ENCODE measurements at places on chromosomes 4 and X.

- no peak for DNase-seq
These were observed 47.1 kb downstream of the TEC start for GRCh38 chr4:48222491-48222890.

GRCh38 chr4:10032625-10033024 is 11.3 kb upstream of the SLC2A9 start:
- DNase-seq, result no peak

GRCh38 chr4:106314960-106315359 is 1.0 kb downstream of the TBCK start:
- DNase-seq, result no peak

GRCh38 chrX:105241056-105241455 is 20.6 kb upstream of the TEX13A start:
- no peak for DNase-seq

DNA sequence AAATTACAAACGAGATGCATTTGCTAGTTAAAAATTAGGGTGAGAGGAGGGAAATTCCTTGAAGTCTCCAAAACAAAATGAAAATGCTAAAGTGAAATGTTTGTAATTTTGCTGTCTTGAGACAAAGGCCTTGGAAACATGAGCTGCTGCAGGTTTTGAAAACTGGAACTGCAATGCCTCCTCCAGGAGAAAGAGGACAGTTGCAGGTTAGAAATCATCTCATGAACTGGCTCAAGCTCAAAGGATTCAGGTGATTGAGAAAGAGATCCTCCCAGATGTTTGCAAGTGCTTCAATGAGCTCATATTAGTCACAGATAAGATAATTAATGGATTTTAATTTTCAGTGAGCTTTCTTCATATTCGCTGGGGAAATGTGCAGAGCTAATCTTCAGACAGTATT is 32.4 kb downstream of the SMPX start:
- DNase-seq, result no peak

- no peak for DNase-seq
These were observed 9.6 kb upstream of the JAKMIP1 start for GRCh38 chr4:6209921-6210320.

GRCh38 chrX:72408885-72409284 is 103.2 kb upstream of the CITED1 start:
- no peak for DNase-seq

DNA sequence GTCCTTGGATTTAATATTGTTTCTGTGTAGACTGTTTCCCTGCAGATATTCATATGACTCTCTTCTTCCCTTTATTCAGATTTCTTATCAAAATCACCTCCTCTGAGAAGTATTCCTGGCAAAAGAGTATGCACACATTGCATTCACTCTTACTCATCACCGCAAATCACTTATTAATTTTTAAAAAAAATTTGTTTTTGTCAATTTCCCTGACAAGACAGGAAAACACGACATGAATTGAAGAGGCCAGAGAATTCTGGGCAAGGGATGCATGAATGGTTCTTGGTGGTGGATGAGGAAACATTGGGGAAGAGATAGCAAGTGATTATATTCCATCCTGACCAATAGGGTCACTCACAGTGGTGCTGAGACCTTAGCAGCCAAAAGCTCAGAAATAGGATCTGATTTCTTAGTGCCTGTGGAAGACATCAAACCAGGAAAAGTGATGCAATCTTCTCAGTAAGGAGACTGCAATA is 522.5 kb upstream of the AGA start:
- DNase-seq, result no peak

DNA sequence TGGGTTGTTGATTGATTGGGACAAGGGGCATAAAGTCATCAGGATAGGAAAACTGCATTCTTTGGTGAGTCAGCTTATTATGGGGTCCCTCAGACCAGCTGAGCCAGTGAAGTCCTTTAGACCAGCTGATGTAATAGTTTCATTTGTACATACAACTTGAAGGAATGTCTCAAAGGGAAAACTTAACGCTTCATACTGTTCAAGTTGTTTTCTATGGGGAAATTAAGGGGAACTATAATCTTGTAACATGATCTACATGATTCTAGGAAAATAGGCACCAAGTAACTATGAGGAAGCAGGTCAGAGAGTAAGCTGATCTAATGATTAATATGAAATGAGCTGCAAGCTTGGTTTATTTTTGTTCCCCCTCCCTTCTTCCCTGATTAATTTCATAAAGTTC is 175.1 kb upstream of the GRID2 start:
- no peak for DNase-seq

DNA sequence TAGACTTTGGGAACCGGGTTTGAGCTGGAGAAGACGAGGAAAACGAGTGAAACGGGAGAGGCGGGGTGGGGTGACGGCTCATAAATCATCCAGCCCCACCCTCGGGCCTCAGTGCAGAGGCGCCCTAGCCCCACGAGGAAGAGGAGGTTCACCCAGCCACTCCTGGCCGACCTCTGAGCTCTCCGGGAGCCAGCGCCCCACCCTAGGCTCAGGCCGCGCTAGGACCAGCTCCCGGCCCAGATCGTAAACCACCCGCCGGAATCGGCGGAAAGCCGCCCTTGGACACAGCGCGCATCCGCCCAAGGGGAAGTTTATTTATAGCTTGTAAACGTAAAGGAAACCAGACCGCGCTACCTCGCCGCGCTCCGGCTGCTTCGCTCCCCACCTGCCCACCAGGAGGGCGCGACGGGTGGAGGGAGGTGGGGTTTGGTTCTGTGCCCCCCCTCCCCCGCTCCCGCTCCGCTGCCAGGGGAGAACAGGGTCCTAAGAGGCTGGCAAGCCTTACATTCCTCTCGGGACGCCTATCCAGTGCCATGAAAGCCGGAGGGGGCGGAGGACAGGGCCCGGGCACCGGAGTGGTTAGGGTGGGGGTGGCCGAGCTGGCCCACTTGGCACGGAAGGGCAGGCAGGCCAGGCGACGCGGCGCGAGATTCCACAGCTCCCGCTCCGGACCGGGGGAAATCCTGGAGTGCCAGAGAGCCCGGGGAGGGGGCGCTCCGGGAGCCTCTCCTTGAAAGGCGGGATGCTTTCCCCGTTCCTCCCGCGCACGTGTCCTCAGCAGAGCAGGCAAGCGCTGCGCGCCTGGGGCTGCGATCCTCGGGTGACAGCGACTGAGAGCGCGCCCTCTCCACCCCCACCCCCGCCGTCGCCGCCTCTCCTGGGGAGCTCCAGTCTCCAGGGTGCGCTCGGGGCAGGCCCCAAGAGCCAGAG is 84.2 kb downstream of the BCOR start:
- peak; percentile 68 for DNase-seq

GRCh38 chr4:80678413-80678812 is 342.9 kb downstream of the CFAP299 start:
- DNase-seq, result no peak

DNA sequence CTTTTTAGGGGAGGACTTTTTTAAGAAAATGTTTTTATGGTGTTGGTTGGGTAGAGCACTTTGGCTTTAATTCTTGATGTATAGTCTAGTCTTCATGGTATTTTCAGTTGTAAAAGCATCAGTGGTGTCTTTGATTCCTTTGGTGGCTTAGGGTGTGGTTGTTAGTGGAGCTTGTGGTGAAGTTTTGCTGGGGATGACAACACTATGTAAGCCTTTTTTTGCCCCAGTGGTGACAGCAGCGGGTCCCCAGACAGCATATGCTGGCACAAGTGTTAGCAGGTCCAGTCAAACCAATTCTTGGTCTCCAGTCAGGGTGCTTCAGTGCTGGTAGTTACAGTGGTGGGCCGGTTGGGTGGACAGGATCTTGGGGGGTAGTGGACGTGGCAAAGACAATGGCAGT is 52.0 kb downstream of the CHIC1 start:
- DNase-seq, result no peak

DNA sequence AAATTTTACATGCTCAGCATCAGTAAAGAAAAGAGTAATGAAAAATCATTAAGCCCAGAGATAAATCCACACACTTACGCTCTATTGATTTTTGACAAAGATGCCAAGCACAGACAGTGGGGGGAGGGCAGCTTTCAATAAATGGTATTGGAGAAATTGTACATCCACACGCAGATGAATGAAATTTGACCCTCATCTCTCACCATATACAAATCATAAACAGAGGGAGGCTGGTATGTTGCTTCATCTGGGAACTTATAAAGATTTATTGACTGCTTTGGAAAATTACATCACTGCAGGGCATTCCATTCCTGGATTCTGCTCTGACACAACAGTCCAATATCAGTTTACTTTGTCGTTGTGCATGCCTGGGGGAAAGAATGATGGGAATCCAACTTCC is 58.4 kb upstream of the XAGE1A start:
- DNase-seq, result no peak

GRCh38 chr4:110644008-110644407 is 21.1 kb upstream of the PITX2 start:
- DNase-seq, result no peak

DNA sequence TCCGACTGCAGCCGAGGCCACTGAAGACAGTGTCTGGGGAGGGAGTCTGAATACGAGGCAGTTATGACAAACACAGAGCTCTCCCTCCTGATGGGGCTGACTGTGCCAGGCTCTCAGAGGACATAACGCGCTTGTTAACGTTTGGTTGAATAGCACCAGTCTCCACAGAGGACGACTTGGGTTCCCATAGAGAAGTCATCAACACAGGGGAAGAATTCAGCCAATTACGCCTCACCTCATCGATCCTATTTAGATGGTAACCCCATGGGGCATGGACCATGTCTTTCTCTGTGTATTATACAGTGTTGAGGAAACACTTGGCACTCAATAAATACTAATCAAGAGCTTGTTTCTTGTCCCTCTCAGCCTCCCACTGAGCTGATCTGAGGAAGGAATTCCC is 642.6 kb upstream of the LCORL start:
- DNase-seq, result no peak

DNA sequence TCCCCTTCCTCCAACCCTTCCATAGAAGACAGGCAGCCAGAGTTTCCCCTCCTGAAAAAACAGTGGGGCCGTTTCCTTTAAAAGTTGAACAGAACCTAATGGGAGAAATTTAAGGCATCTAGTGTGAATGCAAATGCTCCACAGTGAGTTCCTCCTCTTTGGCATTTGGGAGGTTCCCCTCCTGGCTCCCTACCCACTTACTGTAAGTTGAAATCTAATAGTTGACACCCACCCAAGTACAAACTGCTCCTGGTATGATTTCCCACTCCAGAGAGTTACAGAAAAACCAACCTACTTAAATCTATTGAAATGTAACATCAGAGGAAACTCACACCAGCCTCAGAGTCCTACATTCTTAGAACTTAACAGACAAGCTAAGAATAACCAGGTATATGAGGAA is 17.6 kb downstream of the ENPEP start:
- no peak for DNase-seq

DNA sequence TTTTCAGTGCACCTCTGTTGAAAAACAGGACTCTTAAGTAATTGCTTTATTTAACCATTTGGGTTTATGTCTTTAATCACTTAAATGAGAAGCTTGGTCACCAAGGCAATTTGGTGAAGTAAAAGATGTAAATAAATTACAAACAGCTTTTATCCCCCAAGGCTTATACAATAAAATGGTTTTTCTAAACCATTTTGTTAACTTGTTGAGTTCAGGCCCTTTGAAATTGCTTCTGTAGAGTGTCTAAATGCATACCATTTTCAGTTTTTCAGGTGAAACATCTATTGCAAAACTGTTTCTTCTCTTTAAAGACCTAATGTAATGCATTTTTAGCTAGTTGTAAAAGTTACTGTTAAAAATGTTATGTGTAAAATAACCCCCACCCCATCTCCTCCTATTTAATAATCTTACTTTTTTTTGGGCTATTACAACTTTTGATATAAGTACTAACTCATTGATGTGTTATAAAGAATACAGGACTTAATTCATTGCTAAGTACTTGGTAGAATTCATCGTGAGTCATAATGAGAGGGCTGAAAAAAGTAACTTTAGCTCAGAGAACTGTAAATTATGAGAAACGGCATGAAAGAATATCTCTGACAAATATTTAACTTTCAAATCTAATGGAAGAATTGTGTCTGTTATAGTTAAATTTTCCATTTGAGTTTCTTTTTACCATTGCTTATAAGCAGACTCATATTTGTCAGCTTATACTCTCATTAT is 4.5 kb downstream of the RAPGEF2 start:
- no peak for DNase-seq

GRCh38 chr4:6367371-6367851 is 97.8 kb downstream of the WFS1 start:
- no peak for DNase-seq

- no peak for DNase-seq
These were observed 465.0 kb downstream of the IL15 start for GRCh38 chr4:142101401-142101800.

DNA sequence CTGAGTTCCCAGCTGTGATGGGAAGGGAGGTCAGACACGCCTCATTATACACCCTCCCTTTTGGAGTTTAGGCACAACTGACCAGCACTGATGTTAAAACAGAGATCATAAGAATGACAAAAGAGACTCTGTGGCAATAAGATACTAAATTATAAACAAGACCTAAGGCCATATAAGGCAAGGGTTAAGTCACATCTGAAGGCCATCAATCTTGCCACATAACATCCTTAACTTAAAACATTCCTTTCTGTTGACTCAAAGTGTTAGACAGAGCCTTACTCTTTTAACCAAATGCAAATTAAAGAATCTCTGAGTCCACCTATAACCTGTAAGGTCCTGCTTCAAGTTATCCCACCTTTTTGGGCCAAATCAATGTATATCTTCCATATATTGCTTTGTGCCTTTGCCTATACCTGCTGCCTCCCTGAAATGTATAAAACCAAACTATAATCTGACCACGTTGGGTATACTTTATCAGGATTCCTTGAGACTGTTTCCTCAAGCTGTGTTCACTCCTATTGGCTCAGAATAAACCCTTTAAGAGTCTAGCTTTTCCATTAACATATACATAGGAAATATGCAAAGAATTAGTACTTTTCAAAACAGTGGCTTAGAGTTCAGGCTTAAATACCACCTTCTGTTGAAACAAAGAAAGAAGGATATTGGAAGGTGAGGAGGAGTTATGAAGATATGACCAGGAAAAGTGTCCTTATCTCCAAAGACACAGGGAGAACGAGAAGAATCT is 214.4 kb upstream of the PPP1R2C start:
- no peak for DNase-seq

GRCh38 chr4:144461906-144462305 is 184.1 kb upstream of the HHIP start:
- no peak for DNase-seq

GRCh38 chr4:87974856-87975462 is 555 bp upstream of the SPP1 start:
- no peak for DNase-seq

GRCh38 chrX:111006116-111006515 is 89.9 kb upstream of the PAK3 start:
- no peak for DNase-seq

DNA sequence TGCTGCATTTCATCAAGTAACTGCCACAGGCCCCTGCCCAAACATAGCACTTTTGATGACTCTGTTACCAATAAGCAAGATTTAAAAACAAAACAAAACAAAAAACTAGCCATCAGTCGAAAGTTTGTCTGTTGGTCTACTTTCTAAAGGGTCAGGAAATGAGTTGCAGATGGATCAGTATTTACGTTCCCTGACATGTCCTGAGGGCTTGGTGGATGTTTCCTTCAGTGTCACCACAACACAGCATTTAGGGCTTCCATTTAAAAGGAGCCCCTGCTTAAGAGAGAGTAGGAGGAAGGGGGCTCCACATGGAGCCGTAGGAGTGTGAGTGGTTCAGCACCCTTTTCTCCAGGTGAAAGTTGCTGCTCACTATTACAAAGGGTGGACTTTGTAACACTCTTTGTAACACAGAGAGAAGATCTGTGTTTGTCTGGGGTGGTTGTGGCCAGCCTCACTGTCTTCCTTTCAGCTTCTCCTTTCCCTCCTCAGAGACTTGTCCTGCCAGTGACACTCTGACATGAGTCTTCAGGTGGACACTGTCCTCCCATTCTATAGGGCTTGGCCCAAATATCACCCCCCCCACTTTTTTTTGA is 167.5 kb upstream of the PDE5A start:
- DNase-seq, result no peak

- no peak for DNase-seq
These were observed 78.6 kb upstream of the RAPGEF2 start for GRCh38 chr4:159024266-159024665.

Data from CMK (cell line).